ENCODE measurements at places on chromosomes 4 and X.
A peak's percentile ranks its signal among the peaks of the same experiment; 100 is the strongest.

DNA sequence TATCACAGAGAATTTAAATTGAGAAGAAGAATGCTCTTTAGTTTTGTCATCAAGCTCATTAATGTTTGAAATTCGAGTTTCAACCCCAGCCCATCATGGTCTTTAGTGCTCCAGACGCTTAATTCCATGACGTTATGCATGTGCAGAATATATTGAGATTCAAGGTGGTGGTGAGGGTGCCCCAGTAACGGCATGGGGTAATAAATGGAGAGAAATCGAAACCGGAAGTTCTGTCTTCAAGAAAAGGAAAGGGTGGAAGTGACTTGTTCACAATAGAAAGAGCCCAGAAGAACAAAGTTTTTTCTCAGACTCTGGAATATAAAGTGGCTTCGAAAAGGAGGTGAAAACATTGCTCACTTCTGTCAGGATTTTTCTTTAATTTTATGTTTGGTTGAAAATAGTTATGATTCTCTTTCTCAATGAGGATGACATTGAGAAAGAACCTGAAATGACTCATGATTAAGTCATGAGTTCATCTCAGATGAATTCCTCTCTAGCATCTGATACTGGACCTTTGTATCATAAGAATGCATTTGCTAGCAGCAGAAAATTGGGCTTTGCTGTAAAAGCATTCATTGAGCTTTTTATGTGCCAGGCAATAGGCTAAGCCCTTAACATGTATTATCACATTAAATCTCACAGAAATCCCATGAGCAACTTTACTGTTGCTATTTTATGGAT is 779 bp upstream of the DDX60L start:
- DNase-seq: peak; percentile 79

GRCh38 chr4:19438233-19438632 is 813.5 kb upstream of the SLIT2 start:
- no peak for DNase-seq

DNA sequence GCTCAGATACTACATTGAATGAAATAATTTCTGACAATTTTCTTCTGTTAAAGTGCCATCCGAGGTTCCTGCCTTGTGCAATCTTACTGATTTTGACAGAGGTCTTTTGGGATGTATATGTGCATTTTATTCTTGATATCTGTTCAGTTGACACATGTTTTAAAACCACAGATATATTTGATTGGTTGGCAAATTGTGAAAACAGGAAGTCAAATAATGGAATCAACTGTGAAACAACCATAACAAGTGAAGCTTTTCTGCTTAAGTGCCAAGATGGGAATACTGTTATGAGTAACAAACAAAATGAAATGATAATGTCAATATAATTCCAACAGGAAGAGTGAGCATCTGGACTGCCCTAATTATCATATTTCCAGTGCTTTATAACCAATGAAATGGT is 84.9 kb upstream of the TET2 start:
- no peak for DNase-seq

- DNase-seq: no peak
Observed at GRCh38 chr4:84028340-84028739, 470.8 kb downstream of the NKX6-1 start.

DNA sequence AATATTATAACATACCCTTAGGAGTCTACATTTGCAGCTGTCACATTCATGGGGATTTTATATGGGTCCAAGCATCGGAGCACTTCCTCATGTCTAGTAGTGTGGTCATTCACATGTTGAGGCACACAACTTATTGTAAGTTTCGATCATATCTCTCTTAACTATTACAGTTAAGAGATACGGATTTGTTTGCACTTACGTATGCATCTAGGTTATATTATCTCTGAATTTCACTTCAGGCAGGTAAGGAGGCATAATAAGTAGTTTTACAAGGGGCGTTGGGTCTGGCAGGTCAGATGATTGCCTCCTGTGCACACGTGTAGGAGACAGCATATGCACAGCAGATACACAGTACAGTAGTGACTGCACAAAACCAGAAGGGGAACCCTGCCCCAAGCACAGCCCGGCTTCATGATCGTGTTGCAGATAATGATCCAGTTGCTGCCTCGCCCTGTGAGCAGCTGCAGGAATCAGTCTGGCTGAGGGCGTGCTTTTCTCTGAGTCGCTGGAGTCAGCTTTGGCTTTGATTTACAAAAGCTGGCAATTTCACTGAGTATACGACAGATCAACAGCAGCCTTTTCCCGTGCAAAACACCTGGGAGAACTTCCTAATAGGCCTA is 302.9 kb upstream of the GATB start:
- DNase-seq: no peak

- no peak for DNase-seq
Observed at GRCh38 chr4:48904101-48904500, 2.5 kb downstream of the OCIAD2 start.

DNA sequence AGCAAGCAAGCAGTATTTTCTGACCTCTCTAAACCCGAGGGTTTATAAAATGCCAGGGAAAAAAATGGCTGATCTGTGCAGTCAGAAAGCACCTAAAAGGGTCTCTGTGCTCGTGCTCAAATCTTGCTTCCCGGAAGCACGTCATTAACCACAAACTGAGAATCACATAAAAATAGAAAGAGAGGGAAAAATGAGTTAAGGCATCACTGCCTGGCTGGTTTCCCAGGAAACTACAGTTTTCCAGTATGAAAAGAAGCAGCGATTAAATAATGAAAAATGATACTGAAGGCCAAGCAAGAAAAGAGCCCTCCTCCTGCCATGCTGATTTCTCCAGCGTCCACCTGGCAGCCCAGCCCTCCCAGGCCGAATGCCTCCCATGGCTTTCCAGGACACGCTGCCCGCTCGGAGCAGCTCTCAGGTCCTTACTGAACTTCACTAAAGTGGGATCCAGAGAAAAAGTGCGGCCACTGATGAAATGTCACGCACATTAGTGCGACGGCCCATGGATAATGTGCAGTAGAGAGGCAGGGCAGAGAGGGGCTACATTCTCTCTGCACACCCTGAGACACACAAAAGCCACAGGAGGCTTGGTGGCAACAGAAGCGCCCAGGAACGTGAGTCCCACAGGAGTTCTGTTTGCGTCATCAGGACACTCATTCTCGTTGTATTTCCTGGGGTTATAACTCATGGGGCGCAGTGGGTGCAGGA is 80.4 kb downstream of the WFS1 start:
- no peak for DNase-seq

GRCh38 chr4:12409507-12410190 is 981.0 kb upstream of the HS3ST1 start:
- no peak for DNase-seq

GRCh38 chr4:112910109-112910736 is 139.2 kb upstream of the ANK2 start:
- no peak for DNase-seq

DNA sequence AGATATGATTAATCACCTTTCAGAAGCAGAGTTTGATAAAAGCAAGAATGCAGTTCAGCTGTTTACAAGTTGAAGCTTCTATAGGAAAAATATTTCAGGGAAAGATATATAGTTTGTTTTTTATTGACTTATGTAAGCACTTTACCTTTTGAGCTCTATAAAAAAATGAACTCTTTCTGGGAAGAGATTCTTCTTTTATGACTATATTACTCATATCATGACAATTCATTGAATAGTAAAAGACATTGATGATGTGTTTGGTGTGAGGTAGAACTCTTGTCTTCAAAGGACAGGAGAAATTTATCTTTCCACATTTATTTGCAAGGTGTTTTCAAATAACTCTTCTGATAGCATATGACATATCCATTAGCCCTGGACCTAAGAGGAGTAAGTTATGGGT is 156.6 kb downstream of the SLC4A4 start:
- no peak for DNase-seq

DNA sequence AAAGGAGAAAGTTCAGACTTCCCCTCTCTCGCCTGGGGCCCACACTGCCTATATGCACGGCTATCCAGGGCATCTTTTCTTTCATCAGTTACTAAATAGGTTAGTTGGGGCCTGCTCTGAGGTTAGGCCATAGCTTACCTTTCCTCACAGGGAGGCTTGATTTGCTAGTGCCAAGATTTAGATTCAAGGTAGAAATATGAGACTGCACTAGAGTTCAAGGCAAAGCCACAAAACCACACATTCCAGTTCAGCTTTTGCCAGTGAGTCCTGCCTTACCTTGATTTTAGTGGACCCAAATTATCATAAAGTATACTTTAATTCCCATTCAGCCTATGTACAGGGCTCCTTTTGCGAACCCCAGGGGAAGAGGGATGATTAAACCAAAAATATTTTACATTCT is 762.8 kb downstream of the PDHA2 start:
- DNase-seq: no peak

DNA sequence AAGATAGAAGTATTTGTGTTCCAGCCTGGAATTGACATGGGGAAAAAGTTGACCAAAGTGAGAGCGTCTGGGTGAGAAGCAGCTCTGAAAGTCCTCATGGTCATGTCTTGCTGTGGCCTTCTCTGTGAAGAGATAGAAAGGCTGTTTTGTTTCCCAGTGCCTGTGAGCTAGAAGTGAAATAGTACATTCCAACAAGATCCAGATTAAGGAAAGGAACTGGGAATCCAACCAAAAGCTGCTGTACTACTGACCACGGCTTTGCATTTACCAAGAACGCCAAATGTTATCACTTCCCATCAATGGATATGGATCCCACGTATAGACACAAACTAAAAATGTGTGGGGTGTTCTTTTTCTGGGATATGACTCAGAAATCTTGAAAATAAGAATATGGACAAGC is 51.2 kb downstream of the TENM3 start:
- no peak for DNase-seq

- no peak for DNase-seq
Observed at GRCh38 chrX:153588782-153589446, 10.0 kb downstream of the CCNQ start.

DNA sequence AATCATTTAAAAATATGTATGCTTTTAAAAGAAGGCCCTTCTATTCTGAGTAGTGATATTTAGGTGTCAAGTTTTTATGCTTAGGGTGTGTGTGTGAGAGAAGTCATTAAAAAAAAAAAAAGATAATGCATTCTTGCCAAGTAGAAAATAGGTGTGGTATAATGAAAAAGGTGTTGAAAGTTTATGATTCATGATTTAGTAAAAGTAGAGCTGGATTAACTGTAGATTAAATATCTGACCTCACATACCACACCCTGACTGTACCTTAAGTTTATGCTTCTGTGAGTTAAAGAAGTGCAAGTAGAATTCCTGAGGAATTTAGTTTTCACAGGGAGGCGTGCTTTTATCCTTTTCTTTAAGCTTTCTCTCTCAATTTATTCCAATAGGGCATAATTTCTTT is 71.1 kb downstream of the BMPR1B start:
- no peak for DNase-seq

- DNase-seq: no peak
Observed at GRCh38 chr4:7844594-7844991, 95.1 kb downstream of the AFAP1 start.

GRCh38 chr4:175656649-175657048 is 155.4 kb downstream of the GPM6A start:
- no peak for DNase-seq

- no peak for DNase-seq
Observed at GRCh38 chr4:147994076-147994475, 262.2 kb downstream of the ARHGAP10 start.

DNA sequence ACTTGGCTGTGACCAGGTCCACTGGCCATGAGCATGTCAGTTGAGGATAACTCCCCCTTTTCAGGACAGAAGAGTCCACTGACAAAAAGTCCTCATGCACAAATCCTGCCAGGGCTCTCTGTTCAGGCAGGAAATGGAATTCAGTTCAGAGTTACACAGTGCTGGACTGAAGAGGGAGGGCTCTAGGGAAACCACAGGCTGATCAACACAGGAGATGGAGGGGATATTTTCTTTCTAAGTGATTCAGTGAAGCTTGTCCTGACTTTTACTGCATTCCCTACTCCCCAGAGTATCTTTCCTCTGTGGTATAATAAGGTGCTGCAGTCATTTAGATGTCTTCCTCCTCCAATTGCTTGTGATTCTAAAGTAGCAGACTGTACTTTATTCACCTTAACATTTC is 335.5 kb upstream of the IGFBP7 start:
- no peak for DNase-seq

- DNase-seq: no peak
Observed at GRCh38 chr4:48242511-48243195, 27.0 kb downstream of the TEC start.

DNA sequence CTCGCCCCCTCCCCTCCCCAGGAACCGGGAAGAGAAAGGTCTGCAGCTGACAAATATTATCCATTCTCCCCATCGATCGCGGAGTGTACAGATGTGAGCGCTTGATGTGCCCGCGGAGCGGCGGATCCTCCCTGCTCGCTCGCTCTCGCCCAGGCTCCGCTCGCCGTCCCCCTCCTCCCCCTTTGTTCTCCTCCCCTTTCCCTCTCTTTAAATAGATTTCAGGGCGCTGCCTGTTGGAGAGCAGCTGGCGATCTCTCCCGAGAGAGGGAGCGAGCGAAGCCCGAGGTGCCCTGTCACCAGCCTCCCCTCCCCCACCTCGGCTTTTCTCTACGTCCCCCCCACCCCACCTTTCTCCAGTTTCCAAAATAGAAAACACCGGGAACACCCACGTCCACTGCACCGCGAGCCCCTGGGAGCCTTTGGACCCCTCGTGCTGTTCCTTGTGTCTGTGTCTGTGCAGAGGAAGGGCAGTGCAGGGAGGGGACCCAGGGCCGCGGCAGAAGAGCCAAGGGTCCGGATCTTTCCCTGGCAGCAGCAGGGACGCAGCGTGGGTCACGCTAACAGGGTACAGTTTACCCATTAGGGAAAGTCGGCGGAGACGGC is 56.6 kb upstream of the BCOR start:
- DNase-seq: no peak

DNA sequence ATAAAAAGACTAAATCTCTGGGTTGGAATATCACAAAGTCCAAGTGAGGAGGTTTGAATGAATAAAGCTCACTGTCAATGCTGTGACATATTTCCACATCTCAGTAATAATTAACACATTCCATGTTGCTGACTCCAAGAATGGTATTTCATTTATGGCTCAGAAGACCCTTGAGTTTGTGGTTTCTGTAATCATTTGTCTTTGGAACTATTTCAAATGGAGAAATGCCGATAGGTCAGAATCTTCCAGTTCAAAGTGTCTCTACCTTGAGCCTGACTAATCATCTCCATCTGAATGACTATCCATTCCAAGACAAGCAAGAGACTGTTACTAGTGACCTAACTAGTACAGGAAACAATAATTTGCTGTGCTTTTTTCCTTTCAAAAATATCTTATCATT is 24.2 kb upstream of the SLC2A9 start:
- DNase-seq: no peak

- DNase-seq: no peak
Observed at GRCh38 chr4:101774807-101775206, 15.7 kb upstream of the BANK1 start.

DNA sequence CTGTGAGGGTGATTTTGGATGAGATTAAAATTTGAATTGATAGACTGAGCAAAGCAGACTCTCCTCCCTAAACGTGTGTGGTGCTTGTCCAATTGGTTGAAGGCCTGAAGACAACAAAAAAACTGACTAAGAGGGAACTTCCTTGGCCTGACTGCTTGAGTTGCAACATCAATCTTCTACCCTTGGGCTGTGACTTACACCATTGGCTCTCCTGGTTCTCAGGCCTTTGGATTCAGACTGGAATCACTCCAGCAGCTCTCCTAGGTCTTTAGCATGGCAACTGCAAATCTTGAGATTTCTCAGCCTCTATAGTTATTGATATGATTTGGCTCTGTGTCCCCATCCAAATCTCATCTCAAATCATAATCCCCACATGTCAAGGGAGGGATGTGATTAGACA is 49.7 kb upstream of the IGFBP7 start:
- DNase-seq: no peak
